ENCODE measurements at places on chromosomes 1 and 21.

DNA sequence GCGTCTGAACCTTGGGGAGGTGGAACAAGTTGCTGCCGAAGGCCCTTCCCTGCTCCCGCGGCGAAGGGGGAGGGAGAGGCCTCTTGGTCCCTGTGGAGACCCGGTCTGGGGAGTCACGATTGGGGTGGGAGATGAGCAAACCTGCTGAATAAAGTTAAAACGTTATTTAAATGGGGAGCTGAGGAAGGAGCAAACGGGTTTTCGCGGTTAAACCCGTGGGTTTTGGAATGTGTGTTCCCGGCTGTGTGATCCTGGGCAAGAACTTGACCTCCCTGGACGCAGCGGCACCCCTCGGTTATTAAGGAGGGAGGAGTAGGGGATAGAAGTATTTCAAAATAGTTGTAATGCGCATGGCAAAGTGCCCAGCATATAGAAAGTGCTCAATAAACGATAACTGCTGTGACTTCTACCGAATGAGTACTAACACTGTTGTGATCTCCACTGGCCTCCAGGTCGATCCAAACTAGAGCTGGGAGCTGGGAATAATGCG is 3.4 kb downstream of the FAM110D start:
- DNase-seq: no peak

DNA sequence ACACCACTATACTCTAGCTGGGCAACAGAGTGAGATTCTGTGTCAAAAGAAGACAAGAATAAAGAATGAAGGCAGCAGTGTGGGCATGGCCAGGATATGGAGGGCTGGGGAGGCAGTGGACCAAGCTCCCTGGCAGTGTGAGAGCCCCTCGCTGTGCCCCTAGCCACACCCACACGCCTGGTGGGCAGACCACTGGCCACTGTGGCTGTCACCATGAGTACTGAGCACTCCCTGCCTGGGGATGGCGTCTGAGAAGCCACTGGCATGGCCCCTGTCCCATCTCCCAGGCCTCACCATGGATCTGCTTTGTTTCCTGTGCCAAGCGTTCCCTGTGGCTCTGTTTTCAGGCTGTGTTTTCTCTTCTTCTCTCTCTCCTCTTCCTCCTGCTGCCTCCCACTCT is 51.7 kb downstream of the STUM start:
- no peak for DNase-seq

DNA sequence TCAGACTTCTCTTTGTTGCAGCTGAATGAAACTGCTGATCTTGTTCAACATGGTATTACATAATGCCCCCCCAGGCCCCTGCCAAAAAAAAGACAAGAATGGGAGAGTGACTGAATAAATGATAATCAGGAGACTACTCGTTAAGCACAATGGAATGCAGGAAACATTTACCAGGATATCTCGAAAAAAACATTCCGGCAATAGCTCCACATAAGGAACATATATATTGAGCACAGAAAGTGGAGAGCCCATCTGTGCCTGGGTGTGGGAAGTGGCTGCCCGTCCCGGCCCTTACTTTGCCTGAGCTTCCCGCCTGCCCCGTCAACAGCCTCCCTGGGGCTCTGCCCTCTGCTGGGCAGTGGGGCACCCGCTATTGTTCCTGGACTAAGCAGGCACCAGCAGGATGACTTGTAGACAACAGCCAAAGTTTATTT is 13.3 kb downstream of the TRIM11 start:
- no peak for DNase-seq

GRCh38 chr1:41712081-41712480 is 206.6 kb downstream of the HIVEP3 start:
- DNase-seq: no peak

DNA sequence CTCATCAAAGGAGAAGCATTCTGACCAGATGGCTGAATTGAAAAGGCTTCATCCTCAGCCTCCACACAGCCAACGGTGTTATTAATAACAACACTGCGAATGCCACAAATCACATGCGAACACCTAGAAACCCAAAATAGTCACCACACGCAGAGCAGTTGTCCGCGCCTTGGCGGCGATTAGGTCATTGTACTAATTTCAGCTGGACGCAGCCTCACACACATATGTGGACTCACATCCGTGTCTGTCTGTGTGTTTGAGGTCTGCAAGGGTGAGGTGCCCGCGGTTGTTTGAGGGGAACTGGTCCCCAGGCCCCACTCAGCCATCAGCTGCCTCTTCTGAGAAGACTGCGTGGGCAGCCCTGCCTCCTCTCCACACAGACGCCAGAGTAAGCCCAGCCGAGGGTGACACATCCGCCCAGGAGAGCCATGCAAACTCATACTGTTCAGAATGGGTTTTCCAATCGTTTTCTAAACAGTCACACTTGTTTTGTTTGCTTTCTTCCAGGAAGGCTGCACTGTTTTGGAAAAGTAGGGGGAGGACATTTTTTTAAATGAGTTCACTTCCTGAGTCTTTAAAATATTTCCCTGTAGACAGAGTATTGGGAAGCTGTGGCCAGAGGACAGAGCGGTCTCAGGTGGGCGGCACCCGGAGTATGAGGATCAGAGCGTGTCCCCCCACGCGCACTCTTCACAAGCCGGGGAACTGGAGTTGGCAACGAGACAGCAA is 53.4 kb downstream of the TOMM20 start:
- peak; percentile 73 for DNase-seq

DNA sequence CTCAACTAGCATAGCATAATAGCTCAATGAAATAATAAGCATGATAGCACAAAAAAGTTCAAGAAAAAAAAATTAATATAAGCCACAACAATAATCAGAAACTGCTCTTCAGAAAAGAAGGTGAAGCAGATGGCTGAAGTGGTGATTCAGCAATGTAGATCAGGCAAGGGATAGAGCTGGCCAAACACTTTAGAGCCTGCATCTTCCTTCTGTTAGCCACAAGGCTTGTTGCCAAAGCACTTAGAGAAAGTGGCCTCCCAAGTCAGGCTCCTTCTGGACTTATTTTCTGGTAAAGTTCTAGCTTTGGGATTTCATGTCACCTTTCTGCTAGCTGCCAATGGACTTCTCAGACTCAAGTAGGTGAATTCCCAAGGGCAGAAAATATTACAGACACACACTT is 60.3 kb upstream of the C1orf87 start:
- DNase-seq: no peak

GRCh38 chr1:206506405-206507283 is 687 bp upstream of the RASSF5 start:
- no peak for DNase-seq

- DNase-seq: no peak
Observed at GRCh38 chr21:43340491-43341377, 86.2 kb downstream of the SIK1 start.

DNA sequence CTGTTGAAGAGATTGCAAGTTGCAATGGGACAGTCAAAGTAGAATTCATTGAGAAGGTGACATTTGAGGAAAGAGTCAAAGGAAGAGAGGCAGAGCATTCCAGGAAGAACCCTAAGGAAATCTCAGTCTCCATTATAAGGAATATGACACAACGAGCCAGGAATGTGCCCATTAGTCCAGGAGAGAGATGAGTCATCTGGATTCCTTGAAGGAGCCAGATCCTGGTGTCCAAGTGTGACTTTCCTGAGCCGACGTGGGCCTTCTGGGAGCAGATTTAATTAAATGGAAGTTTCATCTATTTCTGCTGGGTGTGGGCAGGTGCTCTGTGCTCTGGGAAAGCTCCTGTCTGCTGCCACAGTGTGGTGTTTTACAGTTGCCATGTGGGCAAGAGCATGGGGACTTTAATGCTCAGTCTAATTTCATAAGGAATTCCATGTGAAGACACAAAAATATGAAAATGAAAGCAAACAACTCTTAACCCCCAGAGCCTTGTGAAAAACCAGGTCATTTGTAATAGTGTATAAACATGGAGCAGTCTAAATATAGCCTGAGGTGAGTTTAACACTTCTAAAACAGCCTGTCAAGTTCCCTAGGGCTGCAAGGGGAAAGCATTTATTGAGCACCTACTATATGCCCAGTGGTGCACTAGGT is 111.4 kb upstream of the ARTN start:
- no peak for DNase-seq

DNA sequence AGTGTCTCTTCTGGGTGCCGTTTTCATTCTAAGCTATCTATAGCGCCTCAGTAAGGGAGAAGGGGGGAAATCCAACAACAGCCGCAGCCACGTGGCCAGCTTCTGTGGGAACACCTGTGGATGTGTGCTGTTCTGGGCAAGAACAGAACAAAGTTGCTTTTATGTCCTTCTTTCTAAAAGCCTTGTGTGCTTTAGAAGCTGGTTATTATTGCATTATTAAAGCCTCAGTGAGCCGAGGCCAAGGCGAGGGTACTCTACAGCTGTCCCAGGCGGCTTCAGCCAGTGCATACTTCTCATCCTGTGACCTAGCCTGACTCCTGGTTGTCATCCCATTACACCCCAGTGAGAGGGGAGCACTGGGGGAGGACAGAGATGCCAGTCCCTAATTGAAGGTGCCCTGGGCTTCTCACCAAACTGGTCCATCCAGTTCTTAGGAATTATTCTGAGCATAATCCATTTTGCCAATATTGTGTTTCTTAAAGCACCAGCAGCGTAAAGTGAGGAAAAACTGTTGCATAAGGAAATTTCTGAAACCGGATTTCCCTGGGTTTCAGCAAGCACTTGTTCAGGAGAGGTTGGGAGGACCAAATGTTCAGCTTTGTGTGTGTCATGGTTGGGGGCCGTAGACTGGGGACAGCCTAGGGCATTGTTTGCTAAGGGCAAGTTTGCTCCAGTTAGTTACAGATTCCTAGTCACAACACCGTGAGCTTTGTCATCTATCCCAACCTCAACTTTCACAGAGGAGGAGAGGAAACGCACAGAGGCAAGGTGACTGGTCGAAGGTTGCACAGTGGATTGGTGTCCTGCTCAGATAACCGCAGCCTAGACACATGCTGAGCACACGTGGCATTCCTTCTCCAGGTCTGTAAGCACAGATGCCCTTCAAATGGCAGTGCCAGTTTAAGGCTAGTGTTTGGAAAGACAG is 61.0 kb upstream of the ATP1A1 start:
- no peak for DNase-seq

DNA sequence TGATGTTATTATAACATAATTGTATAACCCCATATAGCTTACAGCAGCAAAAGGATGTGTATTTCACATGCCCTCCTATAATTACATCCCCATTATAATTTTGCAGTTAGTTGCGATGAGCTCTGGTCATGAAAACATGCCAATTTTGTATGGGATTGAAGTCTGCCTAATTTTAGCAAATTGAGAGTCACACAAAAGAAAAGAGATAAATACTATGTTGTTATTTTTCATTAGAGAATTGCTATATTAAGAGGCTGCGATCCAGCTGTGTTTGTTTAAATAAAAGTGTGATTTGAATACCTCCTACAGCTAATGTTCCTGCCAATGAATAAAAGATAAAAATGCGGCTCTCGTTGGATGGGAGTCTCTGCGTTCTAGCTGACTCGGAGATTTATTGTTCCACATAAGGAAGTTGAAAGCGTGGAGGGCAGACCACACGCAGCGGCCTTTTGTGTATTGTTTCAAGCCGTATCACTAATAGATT is 461.0 kb upstream of the NFIA start:
- peak; percentile 1 for DNase-seq

DNA sequence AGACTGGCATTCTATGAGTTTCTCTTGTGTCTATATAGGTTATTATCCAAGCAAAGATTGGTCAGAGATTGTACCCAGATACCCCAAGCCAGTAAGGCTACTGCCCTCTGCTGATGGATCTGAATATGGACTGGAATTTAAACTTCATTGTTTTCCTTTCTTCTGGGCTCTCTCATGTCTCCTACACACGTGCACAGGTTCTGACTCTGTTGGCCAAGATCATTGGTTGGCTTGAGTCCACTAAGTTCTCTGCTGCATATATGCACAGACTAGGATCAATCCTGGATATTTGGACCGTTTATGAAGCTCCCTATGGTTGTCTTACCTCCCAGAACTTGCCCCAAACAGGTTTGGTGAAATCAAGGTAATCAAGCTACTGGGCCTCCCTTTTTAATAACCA is 69.7 kb downstream of the CC2D1B start:
- DNase-seq: no peak

DNA sequence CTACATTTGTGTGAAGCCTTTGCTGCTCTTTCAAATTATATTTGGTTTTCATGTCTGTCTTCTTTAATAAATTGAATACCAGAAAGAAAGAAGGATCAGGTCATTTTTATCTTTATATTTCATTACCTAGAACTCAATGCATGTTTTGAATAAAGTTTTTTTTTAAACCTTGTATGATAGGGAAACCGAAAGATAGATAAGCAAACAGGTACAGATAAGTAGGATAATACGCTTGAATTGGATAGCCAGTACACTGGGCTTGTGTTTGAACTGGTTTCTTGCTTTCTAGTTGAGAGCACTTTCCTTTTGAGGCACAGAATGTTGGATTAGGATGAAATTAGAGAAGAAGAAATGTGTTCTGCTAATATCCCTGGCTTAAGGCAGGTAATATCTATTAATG is 46.9 kb downstream of the PKN2 start:
- no peak for DNase-seq

DNA sequence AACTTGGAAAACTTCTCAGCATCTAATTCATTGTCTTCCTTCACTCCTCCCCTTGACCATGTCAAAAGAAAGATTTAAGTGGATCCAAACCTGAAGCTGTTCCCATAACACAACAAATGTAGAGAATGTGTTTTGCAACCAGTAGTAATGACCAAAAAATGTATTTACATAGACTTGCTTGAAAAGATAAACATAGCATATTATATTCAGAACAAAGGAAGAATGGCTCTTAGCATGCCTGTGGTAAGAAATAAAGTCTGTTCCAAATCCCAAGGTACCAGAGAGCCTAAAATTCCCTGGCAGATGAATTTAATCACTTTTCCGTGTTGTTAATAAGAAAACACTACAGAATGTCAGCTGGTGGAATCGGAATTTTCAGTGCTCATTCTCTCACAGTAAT is 36.8 kb downstream of the FMO3 start:
- no peak for DNase-seq
